ENCODE measurements at places on chromosomes 3 and 15. TPM values are rescaled to one million over a fixed set of nuclear protein-coding genes. Genes with fewer than 3 reads are reported as not detected.

DNA sequence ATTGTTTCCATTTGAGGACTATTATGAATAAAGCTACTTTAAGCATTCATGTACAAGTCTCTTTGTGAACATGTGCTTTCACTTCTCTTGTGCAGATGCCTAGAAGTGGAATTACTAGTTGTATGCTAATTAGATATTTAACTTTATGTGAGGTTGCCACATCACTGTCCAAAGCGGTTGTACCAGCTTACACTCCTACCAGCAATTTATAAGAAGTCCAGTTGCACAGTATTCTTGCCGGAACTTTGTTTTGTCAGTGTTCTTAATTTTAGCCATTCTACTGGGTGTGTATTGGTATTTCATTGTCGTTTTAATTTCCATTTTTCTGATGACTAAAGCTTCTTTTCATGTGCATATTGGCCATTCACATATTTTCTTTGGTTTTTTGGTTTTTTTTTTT is 29.1 kb downstream of the SEMA3G start:
- H3K27ac ChIP-seq: no peak overlapping the region
- no peaks in the 10 kb centered on the region for H3K27me3 ChIP-seq
- DNase-seq: no peak
- H3K4me1 ChIP-seq: peaks cover 20% of the 10 kb centered on the region
- H3K4me3 ChIP-seq: no peak overlapping the region
- no peaks in the 10 kb centered on the region for H3K36me3 ChIP-seq

- H3K27me3 ChIP-seq: no peaks in the 10 kb centered on the region
- H3K36me3 ChIP-seq: no peaks in the 10 kb centered on the region
- H3K4me1 ChIP-seq: no peaks in the 10 kb centered on the region
- DNase-seq: no peak
- H3K4me3 ChIP-seq: peak overlapping the region; percentile 12
Observed at GRCh38 chr3:156300929-156301840, 180.8 kb downstream of the KCNAB1 start.

The NOX5 gene
- not detected for total RNA-seq

The TM4SF4 gene
- not detected for total RNA-seq

- no peaks in the 10 kb centered on the region for H3K36me3 ChIP-seq
- H3K4me3 ChIP-seq: no peak overlapping the region
- H3K27ac ChIP-seq: no peak overlapping the region
- H3K4me1 ChIP-seq: no peaks in the 10 kb centered on the region
Observed at GRCh38 chr3:74623261-74623836, 8.9 kb upstream of the CNTN3 start.

The IQCF5 gene
- total RNA-seq: not detected

DNA sequence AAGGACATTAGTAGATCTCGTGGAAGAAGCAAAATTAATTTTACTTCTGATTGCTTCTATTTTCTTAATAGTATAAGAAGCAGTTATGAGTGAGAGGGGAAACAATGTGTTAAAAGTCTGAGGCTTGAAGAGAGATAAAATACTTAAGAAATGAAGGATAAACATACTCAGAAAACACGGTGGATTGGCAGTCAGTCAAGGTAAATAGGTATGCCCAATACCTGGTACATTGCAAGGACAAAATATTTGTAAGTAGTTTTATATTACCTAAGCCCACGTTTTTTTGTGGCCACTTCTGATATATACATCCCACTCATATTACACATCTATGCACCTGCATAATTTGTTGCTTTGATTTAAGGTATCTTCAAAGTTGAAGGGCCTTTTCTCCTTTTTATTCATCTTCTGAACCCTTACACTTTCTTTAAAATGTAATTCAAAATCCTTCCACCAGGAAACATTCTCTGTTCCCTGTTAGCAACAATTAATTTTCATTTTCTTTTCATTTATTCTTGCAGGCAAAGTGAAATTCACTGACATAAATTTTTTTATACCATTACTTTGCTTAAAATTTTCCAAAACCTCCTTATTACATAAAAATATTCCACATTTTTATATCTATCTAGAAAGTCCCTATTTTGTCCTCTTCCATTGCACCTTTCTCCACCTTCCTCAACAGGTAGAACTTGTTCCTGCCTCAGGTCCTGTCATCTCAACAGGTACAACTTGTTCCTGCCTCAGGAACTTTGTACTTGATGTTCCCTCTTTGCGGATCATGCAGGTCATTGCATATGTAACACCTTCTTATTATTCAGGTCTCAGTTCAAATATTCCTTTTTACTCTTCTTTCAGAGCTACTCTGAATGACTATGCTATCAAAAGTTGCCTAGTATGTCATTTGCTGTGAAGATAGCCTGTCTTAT is 755.7 kb upstream of the ALCAM start:
- DNase-seq: no peak
- H3K27me3 ChIP-seq: no peaks in the 10 kb centered on the region
- H3K4me3 ChIP-seq: no peak overlapping the region
- no peak overlapping the region for H3K27ac ChIP-seq
- H3K36me3 ChIP-seq: no peaks in the 10 kb centered on the region
- no peaks in the 10 kb centered on the region for H3K4me1 ChIP-seq

The C2CD4B gene
- total RNA-seq: 1.0 TPM

The PCSK6 gene
- 18.2 TPM for total RNA-seq

- peaks cover 2% of the 10 kb centered on the region for H3K36me3 ChIP-seq
- H3K27me3 ChIP-seq: no peaks in the 10 kb centered on the region
- DNase-seq: no peak
- no peak overlapping the region for H3K27ac ChIP-seq
Observed at GRCh38 chr3:141557961-141558706, 71.3 kb downstream of the RASA2 start.

The MST1 gene
- 3.2 TPM for total RNA-seq

DNA sequence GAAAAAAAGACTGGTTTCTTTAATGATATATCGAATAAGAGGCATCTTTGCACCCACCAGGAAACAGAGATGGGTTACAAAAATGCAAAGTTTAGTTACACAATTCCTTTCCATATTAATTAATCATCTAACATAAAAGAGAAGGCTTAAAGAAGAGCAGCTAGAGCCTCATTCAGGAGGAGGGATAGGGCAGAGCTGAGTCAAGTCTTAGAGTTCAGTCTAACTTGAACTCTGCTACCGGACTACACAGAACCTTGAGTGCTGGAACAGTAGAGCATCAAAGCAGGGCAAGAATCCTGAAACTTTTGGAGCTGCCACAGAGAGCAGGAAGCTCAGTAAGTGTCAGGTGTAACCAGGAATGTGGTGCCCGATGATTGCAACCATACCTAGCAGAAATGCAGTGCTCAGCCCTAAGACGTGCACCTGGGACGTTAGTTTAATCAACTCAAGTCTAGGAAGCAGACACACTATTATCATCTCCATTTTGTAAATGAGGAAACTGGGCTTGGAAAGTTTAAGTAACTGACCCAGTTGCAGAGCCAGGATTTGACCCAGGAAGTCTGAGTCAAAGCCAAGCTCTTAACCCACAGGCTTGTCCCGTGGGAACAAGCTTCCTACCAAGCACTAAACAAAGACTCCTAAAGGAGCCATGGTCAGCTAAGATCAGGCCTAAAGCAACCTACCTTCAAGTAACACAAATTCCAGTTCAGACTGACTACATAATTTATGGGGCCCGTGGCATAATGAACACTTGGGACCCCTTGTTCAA is 187.4 kb downstream of the FOXP1 start:
- no peak overlapping the region for H3K27ac ChIP-seq
- H3K4me1 ChIP-seq: peaks cover 17% of the 10 kb centered on the region
- no peak for DNase-seq
- no peaks in the 10 kb centered on the region for H3K27me3 ChIP-seq
- H3K36me3 ChIP-seq: no peaks in the 10 kb centered on the region

DNA sequence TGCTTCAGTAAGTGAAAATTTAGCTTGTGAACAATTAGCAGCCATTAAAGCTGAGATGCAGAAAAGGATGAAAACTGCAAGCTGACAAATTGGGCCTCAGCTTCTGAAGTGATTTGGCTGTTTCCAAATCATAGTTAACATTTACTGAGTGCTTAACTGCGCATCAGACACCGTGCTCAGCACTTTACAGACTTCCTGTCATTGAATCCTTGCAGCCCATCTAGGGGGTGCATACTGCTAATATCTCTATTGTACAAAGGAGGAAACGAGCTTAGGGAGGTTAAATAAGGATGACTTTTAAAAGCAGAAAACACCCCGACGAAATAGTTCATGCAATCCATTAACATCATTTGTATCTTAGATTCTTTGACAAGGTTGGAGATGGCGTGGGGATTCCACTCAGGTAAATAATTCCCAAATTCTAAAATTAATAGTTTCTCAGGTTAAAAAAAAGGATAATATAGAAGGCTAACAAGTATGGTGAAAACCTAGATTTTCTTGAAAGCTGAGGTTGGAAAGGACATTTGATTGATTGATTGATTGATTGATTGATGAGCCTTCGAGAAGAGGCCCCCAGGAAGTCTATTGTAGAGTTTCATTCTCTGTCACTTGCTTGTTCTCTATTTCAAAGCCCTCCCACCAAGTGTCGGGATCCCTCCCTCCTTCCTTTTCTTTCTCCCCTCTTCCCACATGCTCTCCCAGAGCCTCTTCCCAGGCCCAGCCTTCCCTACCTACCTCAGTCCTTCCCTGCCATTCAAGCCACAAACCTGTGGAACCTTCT is 23.5 kb upstream of the EPHB3 start:
- H3K4me3 ChIP-seq: no peak overlapping the region
- peaks cover 5% of the 10 kb centered on the region for H3K27me3 ChIP-seq
- no peaks in the 10 kb centered on the region for H3K36me3 ChIP-seq
- DNase-seq: no peak
- no peak overlapping the region for H3K27ac ChIP-seq
- H3K4me1 ChIP-seq: no peaks in the 10 kb centered on the region

DNA sequence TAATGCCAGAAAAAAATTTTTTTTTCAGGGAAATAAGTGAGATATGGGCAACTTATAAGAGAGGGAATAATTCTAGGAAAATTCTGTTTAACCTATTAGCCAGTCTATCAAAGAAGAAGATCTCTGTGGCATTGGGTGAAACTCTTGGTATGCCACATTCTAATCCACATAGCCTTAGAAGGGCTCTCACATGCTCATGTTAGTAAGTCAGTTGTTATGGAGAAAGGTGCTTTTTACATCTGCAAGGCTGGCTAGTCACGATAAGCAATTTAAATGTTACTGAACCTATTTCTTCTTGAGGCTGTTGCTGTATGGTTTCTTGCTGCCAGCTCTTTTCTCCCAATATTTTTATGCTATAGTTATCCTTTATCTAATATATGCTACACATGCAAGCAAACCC is 89.9 kb upstream of the MAGI1 start:
- H3K4me3 ChIP-seq: no peak overlapping the region
- H3K27me3 ChIP-seq: no peaks in the 10 kb centered on the region
- H3K27ac ChIP-seq: no peak overlapping the region
- no peaks in the 10 kb centered on the region for H3K36me3 ChIP-seq
- DNase-seq: no peak

The COL6A5 gene
- total RNA-seq: not detected

DNA sequence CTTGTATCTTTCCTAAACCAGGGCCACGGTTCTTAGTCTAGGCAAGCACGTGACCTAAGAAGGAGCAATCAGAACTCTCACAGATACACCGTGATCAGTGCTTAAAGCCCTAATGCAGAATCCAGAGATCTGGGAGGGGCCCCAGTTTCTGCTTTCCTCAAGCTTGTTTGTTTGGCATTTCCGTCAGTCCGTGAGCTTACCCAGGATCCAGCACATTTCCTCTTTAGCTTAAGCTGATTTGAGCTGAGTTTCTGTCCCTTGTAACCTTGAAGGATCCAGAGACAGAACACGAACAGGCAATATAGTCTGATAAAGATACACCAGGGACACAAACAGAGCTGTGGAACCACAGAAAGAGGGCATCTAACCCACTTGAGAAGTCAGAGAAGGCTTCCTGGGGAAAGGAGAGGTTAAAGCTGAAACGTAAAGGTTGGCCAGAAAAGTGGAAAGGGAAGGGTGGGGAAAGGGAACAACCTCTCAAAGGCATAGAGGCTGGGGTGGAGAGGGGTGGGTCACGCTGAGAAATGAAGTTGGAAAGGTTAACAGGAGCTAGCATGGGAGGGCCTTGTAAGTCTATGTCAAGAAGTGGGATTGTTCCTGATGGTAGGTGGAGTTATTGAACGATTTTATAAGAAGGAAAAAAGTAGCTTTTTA is 42.1 kb upstream of the RARB start:
- no peak overlapping the region for H3K4me3 ChIP-seq
- no peaks in the 10 kb centered on the region for H3K27me3 ChIP-seq
- DNase-seq: no peak
- no peaks in the 10 kb centered on the region for H3K36me3 ChIP-seq
- H3K27ac ChIP-seq: peak overlapping the region; percentile 3

- no peaks in the 10 kb centered on the region for H3K36me3 ChIP-seq
- H3K4me3 ChIP-seq: no peak overlapping the region
- DNase-seq: no peak
- H3K27ac ChIP-seq: no peak overlapping the region
- no peaks in the 10 kb centered on the region for H3K27me3 ChIP-seq
Observed at GRCh38 chr3:72973031-72973723, 23.4 kb upstream of the PPP4R2 start.

The CFAP161 gene
- not detected for total RNA-seq

The SLC2A2 gene
- total RNA-seq: not detected

DNA sequence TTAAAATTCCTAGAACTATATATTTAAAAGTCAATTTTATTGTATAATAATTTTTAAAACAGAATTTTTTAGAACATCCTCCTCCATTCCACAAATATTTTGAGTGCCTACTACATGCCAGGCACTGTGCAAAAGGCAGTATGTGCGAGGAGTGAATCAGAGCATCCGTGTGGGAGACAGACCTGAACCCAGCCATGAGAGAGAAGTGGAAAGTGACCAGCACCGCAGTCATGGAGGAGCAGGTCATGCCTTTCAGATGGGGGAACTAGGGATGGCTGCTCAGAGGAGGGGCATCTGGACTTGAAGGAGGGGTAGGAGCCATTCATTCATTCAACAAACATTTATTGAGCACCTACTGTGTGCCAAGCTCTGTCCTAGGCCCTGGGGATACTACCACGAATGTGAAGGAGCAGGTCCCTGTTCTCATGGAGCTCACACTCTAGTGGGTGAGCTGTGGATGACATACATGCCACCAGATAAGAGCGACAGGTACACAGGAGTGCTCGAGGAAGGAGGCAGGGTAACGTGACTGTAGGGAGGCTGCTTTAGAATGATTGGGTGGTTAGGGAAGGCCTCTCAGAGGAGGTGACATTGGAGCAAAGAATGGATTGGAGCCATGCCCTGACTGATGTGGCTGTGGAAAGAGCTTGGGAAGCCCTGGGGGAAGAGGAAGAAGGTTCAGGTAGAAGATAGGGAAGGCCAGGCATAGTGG is 3.1 kb upstream of the CHRNA3 start:
- H3K4me1 ChIP-seq: peaks cover 7% of the 10 kb centered on the region
- H3K27ac ChIP-seq: no peak overlapping the region

GRCh38 chr3:95738045-95738444 is 1076.3 kb upstream of the EPHA6 start:
- no peaks in the 10 kb centered on the region for H3K36me3 ChIP-seq
- no peaks in the 10 kb centered on the region for H3K27me3 ChIP-seq
- no peak for DNase-seq
- no peak overlapping the region for H3K27ac ChIP-seq

DNA sequence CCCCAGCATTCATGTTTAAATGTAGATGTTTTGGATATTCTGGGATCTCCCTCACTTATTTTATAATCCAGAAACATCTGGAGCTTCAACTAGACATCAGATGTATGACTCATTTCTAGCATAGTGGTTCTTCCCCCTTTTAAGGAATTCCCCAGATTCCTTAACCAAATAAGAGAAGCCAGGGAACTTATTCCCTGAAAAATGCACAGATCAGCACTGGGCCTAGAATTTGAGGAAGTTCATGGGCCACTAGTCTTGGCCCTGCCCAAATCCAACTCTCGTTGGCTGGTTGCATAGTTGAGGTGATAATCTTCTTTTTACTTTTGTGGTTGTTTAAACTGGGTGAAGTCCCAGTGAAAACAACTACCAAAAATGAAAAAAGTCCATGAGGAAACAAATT is 20.4 kb downstream of the RARRES1 start:
- no peak for DNase-seq
- no peaks in the 10 kb centered on the region for H3K27me3 ChIP-seq
- peak overlapping the region; percentile 23 for H3K27ac ChIP-seq
- no peak overlapping the region for H3K4me3 ChIP-seq

The TMCO5A gene
- not detected for total RNA-seq

All from psoas muscle (tissue), 8 donors.